ENCODE measurements at places on chromosomes 3 and 15.
A peak's percentile ranks its signal among the peaks of the same experiment; 100 is the strongest.

- no peak for DNase-seq
These were observed 49.6 kb downstream of the SLMAP start for GRCh38 chr3:57805674-57806073.

DNA sequence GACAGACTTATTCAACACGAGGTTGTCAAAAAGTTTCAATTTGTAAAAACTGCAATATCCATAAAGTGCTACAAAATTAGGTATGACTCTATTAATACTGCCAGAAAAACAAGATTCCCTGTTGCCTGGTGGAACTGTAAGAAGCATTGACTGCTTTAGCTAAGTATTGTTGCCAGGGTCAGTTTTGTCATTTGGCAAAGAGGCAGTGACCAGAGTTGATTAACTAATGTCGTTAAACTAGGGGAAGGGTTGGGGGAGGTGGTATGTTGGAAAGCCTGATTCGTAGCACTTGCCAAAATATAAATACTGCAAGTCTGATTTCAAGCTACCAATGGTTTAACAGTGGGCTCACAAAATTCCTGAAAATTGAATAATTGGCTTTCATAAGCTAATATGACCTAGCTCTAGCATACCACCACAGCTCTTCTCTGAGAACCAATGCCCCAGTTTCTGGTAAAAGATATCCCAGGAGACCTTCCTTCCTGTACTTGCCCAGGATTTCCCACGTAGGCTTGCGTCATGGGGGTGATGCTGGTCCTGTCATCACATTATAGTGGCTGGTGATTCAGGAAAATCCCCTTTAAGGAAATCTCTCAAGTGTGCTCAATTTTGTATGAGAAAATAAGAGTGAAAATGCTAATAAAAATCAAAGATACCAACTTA, 266.4 kb upstream of the TBC1D5 start:
- no peak for DNase-seq

- DNase-seq = no peak
These were observed 39.4 kb downstream of the AMOTL2 start for GRCh38 chr3:134334901-134335280.

- DNase-seq = no peak
These were observed 23.6 kb downstream of the KCNMB3 start for GRCh38 chr3:179227349-179227748.

DNA sequence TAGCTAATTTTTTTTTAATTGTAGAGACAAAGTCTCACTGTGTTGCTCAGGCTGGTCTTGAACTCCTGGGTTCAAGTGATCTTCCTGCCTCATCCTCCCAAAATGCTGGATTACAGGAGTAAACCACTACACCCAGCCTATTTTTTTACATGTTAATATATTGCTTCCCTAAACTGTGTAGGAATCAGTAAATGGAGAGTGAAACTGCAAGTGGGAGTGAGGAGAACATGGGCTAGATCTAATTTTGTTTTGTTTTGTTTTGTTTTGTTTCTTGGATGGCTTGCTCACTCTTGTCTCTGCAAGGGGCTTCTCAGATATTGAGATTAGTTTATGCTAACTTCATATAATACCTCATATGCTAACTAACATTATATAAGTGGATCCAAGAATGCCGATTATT, 31.5 kb downstream of the PARP15 start:
- DNase-seq = no peak

- DNase-seq = peak; percentile 39
These were observed 154.2 kb upstream of the TNIK start for GRCh38 chr3:171614318-171614921.

- no peak for DNase-seq
These were observed 192.7 kb downstream of the MBNL1 start for GRCh38 chr3:152461460-152461859.

GRCh38 chr3:183180110-183180783, 17.7 kb upstream of the LAMP3 start:
- no peak for DNase-seq

GRCh38 chr15:39512643-39513042, 68.2 kb upstream of the THBS1 start:
- no peak for DNase-seq

- no peak for DNase-seq
These were observed 27.7 kb upstream of the SLC4A7 start for GRCh38 chr3:27511724-27512422.

GRCh38 chr15:100437261-100437660, 91.5 kb downstream of the CERS3 start:
- DNase-seq = no peak

DNA sequence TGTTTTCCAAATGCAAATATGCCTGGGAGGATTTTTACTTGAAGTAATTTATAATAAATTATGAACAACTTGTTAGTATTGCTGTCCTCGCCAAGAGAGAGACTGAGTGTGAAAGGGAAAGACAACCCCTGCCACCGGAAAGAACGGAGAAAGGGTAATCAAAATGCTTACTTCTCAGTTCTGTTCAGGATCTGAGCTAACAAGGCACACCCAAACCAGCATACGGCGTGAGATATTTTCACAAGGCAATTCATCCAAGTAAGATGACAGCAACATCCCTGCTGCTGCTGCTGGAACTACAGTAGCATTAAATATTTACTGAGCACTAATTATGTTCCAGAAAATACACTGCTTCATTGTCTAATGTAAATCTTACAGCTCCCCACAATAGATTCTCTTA, 96.1 kb downstream of the KBTBD8 start:
- DNase-seq = no peak

- DNase-seq = no peak
These were observed 114.7 kb upstream of the ALDH1A3 start for GRCh38 chr15:100764778-100765466.

DNA sequence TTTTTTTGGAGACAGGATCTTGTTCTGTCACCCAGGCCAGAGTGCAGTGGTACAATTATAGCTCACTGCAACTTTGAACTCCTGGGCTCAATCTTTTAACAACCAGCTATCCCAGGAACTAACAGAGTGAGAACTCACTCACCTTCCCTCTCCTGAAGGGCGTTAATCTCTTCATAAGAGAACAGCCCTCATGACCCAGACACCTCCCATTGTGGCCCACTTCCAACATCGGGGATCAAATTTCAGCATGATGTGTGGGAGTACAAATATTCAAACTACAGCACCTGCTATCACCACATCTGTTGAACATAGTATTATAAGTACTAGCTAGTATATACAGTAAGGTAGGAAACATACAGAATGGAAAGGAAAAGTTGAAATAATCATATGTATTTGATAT, 132.5 kb downstream of the DOCK3 start:
- no peak for DNase-seq

GRCh38 chr3:139774560-139775302, 97.0 kb upstream of the NMNAT3 start:
- DNase-seq = no peak

Measured in amygdala (tissue), 56 donors.